ENCODE measurements at places on chromosomes 2 and 18.

- no peak for DNase-seq
These were observed 49.0 kb downstream of the PRKRA start for GRCh38 chr2:178401994-178402437.

- no peak for DNase-seq
These were observed 164.0 kb upstream of the ZEB2 start for GRCh38 chr2:144683966-144684365.

GRCh38 chr2:117987121-117987520 is 26.7 kb downstream of the CCDC93 start:
- DNase-seq: no peak

GRCh38 chr2:204195498-204195897 is 258.9 kb downstream of the ICOS start:
- no peak for DNase-seq

DNA sequence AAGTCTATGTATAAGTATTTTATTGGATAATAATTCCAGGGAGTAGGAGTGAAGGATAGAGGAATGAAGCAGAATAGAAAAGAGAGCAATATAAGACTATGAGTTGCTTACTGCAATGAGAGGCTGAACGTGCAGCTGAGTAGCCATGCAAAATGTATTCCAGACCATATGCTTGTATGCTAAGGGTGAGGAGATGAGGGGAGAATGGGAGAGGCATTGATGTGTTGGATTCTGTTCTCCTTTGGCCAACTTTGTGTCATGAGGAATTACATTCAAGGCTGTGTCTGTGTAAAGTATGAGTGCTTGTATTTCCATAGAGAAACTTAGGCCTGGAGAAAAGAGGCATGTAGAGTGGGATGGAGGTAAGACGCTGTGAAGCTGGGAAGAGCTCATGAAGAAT is 301.8 kb downstream of the ARL6IP6 start:
- DNase-seq: no peak

- no peak for DNase-seq
These were observed 229.1 kb downstream of the RTP5 start for GRCh38 chr2:242098445-242099128.

- no peak for DNase-seq
These were observed 10.0 kb downstream of the STK25 start for GRCh38 chr2:241498115-241499070.

GRCh38 chr2:27587025-27587424 is 4.2 kb downstream of the ZNF512 start:
- DNase-seq: no peak

- DNase-seq: peak; percentile 84
These were observed at the start of gene CCDC178 for GRCh38 chr18:33440060-33441043. Gene CCDC178, minus strand, starts transcription at chr18:33440721. Its CDS starts 28,633 bp downstream, at chr18:33412088.

DNA sequence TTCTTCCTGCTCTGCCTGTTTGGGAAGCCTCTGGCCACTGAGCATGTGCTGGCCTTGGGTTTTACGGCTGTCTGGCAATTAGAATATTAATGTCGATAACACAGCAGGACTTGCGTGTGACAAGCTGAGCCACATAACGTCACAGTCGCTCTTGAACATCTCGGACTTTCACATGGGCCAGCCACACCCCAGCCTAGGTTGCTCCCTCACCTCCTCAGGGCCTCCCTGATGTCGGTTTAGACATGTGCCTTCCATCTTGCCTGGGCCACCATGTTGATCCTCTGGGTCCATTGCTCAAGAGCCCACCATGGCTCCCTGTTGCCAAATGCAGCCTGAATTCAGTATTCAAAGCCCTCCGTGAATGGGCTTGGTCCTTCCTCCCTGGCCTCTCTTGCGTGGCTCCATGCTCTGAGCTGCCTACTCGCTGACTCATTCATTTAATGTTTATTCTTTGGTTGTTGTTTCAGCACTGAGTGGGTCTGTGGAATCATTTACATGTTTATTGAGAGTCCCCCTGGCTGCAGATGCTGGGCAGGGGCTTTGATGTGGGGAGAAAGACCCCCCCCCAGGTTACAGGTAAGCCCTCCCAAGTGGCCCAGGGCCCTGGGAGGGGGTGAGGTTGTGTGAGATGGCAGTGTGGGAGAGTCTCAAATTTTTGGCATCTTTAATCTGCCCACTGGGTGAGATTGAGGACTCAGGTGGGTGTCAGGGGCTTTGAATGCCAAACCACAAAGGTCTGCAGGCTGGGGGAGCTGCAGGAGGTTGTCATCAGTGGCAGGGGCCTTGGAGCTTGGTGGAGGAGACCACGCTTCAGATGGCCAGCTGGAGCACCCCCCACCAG is 62.0 kb downstream of the ODC1 start:
- no peak for DNase-seq

- no peak for DNase-seq
These were observed 137.4 kb upstream of the RBMS1 start for GRCh38 chr2:160630801-160631590.

- DNase-seq: no peak
These were observed 40.2 kb downstream of the PIKFYVE start for GRCh38 chr2:208306291-208306690.

DNA sequence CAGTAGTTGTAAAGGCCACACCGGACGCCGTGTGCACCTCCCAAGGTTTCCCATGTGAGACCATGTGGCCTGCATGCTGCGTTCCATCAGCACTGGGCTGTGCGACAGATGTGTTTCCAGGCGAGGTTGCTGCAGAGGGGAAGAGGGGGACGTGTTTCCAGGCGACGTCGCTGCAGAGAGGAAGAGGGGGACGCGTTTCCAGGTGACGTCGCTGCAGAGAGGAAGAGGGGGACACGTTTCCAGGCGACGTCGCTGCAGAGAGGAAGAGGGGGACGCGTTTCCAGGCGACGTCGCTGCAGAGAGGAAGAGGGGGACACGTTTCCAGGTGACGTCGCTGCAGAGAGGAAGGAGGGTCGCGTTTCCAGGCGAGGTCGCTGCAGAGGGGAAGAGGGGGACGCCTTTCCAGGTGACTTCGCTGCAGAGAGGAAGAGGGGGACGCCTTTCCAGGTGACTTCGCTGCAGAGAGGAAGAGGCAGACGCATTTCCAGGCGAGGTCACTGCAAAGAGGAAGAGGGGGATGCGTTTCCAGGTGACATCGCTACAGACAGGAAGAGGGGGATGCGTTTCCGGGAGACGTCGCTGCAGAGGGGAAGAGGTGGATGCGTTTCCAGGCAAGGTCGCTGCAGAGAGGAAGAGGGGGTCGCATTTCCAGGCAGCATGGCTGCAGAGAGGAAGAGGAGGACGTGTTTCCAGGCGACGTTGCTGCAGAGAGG is 24.5 kb downstream of the NFATC1 start:
- DNase-seq: no peak

DNA sequence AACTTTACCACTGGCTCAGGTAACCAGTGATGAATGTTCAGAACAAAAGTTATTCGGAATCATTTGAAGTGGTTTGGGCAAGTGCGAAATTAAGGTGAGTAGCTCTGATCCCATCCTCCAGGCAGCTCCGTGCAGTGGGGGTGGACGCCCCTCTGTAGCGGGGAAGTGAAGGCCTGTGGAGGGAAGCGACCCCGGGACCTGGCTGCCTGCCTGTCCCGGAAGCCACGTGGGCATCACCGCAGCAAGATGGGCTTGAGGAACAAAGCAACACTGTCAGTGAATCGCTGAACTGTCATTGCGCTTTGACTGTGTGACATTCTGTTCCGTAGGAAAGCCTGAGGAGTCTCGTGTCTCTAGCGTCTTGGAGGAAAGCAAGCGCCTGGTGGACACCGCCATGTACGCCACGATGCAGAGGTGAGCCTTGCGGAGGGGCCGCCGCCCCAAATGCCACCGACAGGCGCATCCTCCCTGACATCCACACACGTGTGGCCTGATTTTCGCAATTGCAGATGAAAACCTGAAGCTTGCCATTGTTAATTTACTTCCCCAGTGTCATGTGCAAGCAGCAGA is 9.5 kb downstream of the TPO start:
- no peak for DNase-seq

- DNase-seq: no peak
These were observed 722.4 kb downstream of the NRXN1 start for GRCh38 chr2:50309503-50309902.

DNA sequence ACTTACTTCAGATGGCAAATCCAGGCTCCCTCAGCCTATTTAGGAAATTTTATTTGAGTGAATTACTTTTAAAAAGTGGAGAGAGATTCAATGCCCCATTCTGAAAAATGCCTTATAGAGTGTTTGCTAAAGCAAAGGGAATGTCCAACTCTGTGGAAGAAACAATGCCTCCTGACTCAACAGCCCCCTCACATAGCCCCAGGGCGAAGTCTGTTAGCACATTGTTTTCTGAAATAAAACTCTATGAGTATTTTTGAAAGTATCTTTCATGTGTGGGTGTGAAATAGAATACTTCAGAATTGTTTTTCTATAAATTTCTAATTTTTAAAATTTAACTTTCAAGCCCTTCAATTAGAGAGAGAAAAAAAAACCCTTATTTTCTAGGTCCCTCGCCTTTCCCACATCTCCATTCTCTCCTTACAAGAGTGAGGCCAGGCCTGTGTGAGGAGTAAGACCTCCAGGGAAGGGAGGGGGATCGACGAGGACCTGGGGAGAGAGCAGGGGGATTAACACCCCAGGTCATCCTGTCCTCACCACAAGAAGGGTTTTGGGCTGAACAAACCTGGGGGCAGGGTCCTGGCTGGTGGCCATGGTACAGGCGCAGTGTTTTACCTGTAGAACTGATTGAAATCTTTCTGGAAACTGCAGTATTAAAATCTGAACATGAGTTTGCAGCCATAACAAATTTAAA is 141.4 kb downstream of the SNTG2 start:
- DNase-seq: no peak

- DNase-seq: no peak
These were observed 3.5 kb upstream of the NMUR1 start for GRCh38 chr2:231533777-231534125.

DNA sequence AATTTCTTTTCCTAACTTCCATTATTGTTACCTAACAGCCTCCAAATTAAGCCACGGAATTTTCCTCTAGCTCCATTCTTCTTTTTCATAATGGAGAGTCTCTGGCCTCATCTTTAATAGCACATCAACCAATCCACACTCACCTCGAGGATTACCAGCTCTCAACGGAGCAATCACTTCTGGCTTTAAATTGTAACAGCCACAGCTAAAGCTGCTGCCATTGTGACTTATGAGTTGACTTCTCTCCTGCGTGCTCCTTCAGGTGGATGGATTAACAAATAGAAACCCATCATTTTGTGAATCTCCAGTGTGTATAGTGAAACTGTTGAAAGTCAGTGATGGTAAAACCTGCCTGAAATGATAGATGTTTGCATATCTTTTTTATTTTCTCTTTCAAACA is 24.9 kb upstream of the SLC5A7 start:
- no peak for DNase-seq

DNA sequence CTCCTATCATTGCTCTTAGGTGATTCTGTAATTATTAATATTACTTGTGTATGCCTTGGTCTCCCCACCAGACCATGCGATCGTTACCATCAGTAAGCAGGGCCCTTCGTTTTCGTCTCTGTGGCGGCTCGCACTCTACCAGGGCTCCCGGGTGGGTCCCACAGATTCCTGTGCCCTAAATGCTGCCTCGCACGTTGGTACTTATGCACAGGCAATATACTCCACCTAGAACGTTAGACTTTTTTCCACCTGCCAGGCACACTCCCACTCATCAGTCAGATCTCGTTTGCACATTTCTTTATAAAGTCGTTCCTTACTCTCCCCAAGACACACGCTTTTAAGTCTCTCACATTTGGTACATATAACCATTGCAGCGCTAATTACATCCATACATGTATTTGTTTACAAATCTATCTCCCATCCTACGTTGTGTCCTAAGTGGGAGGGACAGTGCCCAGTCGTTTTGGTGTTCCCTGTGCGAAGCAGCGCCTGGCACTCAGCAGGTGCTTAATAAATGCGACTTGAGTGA is 901 bp downstream of the FEZ2 start:
- no peak for DNase-seq

GRCh38 chr2:27194538-27195354 is 17.1 kb upstream of the ATRAID start:
- DNase-seq: no peak

DNA sequence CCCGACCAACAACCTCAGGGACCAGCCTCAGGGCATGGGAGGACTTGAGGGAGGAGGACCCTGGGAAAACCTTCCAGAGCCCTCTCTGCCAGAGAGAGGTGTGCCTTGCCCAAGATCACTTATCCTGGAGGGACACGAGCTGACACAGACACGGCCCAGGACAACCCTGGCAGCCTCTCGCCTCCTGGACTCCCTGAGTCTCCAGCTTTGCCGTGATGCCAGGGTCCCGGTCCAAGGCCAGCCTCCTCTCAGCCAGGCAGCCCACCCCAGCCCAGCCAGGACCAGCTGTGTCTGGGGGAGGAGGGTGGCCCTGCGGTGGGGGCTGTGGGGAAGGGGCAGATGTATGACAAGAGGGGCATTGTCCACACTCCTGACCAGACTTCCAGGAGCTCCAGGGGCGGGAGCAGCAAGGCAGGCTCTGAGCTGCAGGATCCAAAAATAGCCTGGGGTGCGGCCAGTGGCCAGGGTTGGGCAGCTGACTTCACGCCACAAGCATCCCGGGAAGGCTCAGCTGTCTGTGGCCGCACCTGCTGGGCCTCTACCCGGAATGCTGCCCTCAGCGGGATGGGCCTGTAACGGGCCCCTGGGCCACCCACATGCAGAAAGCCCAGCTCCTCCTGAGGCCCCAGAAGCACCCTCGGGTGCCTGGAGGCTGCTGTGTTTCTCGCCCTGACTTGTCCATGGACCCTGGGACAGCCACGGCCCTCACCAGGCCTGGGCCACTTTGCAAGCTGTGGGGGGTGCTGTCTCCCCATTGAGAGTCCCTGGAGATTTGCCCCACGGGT is 65.5 kb upstream of the GPC1 start:
- DNase-seq: peak; percentile 72

DNA sequence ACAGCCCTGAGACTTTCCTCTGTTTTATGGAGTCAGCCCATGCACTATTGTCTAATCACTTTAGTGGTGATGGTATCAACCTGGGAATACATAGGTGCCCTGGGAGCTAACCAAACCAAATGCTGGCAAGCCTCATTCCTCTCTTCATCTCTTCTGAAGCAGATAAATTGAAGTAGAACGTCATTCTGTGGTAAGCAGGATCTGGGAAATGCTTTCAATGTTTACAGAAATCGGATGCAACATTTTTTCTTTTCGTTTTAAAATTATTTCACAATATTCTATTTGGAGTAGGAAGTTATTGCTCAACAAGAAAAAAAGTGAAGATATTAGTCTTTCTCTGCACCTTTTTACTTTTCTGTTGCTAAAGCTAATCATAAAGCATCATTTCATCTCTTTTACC is 114.2 kb downstream of the RBMS1 start:
- no peak for DNase-seq

- no peak for DNase-seq
These were observed 610.2 kb downstream of the DCC start for GRCh38 chr18:52950155-52950554.

GRCh38 chr2:25794544-25795276 is 83.6 kb downstream of the ASXL2 start:
- DNase-seq: no peak

- no peak for DNase-seq
These were observed 35.3 kb downstream of the MYOM1 start for GRCh38 chr18:3184275-3184963.

- DNase-seq: peak; percentile 70
These were observed 773 bp downstream of the MBP start for GRCh38 chr18:77131652-77132368.

GRCh38 chr2:6872394-6872793 is 5.2 kb upstream of the RSAD2 start:
- DNase-seq: no peak
